ENCODE measurements at places on chromosomes 1 and 21.

DNA sequence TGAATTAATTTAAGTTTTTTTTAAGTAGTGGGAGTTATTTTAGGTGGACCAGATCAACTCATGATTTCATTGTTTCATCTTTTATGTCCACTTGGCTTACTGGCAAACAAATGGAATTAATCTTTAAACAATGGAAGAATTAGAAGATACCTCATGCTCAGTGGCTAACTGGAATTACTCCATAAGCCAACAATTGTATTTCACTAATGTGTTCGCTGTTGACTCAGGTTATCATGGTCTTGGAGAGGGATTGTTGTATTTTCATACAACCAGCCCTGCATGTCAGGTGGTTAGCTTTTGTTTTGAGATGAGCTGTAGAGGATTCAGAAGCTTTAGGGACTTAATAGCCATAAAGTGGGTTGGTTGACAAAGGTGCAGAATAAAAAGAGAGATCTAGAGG, 57.2 kb upstream of the HMCN1 start:
- no peak for DNase-seq

DNA sequence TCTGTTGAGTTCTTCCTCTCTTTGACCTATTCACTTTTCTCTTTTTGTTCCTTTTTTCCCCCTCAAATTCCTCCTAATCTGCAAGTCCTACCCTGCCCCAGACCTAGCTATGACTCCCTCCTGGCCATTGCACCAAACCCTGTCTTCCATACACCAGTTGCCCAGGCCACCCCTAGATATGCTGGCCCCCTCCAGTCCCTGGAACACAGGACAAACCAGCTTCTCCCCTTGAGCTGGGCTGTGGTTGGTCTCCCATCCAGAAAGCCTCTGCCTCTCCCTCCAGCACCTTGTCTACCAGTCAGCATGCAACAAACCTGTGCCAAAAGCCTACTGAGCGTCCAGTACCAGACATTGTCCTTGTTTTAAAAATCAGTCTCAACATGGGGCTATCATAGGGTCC, 59.4 kb downstream of the ELK4 start:
- DNase-seq = no peak

DNA sequence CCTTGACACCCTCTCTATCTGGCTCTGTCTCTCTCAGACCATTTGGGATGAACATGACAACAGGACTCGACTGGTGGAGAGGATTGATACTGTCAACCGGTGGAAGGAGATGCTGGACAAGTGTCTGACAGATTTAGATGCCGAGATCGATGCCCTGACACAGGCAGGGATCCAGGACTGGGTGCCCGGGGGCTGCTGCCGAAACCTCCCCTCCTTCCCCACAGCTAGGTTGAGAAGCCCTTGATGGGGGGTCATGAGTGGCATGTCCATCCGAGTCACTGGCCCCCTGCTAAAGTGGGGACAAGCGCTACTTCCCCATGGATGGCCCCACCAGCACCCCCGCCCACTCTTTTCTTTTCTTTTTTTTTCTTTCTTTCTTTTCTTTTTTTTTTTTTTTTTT, 1.2 kb downstream of the TEKT2 start:
- DNase-seq = no peak

- no peak for DNase-seq
Measured at GRCh38 chr1:48710915-48711314, 65.8 kb downstream of the BEND5 start.

DNA sequence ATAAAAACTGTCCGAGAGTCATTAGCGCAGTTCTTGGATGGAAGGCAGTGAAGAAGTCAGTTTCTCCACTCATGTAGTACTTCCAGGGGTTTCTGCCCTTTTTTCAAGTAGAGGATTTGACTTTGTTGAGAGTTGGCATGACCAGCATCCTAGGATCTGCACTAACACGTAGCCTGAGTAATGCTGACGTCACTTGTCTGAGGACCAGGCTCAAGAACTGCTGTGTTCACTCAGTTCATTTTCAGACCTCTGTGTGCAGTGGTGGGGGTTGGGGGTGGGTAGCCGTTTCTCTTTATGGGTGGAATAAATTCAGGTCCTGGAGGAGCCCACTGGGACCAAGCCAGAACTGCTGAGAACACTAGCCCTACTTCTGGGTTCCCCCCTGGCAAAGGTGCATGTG, 53.3 kb downstream of the MRPS6 start:
- DNase-seq = no peak

DNA sequence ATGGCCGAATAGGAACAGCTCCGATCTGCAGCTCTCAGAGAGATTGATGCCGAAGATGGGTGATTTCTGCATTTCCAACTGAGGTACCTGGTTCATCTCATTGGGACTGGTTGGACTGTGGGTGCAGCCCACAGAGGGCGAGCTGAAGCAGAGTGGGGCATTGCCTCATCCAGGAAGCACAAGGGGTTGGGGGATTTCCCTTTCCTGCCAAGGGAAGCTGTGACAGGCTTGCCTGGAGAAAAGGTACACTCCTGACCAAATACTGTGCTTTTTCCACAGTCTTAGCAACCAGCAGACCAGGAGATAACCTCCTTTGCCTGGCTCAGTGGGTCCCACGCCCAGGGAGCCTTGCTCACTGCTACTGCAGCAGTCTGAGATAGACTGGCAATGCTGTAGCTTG, 66.9 kb downstream of the HSD3B1 start:
- DNase-seq = no peak

- DNase-seq = no peak
Measured at GRCh38 chr1:21663951-21664805, 5.0 kb downstream of the RAP1GAP start.

DNA sequence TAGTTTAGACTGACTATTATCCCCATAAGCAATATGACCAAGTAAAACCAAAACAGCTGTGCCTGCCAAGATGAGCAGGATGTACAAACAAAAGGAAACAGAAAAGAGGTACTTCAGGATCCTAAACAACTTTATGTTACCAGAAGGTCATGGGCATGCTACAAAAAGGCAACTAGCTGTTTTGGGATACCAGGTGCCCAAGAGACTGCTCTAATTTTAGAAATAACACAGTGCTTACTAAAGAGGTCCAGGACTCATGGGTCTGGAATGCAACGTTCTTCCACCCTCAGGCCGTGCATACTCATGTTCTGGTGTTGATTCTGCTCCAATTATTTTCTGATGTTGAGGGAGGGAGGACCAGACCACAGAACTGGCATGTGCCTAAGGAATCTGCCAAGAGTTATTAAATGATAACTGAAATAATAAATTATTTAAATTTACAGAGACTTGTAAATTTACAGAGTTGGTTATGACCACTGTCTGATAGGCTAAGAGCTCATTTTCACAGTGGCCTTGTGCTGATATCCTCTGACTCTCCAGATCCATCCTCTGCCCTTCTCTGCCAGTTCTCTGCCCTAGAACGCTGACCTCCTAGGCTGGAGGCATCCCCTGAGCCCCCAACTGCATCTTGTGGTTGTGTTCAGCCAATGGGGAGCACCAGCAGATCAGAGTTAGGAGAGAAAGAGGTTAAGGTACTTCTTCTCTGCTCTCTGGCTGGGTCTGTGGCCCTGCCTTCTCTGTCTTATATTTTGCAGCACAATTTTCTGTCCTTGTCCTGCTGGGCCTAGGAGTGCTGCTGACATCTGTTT, 37.7 kb upstream of the BCL10 start:
- no peak for DNase-seq

DNA sequence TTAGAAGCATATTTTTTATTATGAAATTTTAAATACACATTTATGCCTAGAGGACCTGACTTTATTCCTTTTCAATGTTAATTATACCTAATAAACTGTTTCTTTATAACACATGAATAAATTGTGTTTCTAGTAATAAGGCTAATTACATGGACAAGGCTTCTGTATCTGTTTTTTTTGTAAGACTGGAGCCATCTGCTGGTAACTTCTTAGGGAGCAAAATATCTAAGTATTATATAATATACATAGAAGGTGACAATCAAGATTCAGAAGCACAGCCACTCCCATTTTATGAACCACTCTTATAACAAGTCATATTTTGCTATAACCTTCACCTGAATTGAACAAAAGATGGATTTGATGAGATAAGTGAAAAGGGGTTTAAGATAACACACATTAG, 84.2 kb downstream of the LBR start:
- DNase-seq = peak; percentile 22

DNA sequence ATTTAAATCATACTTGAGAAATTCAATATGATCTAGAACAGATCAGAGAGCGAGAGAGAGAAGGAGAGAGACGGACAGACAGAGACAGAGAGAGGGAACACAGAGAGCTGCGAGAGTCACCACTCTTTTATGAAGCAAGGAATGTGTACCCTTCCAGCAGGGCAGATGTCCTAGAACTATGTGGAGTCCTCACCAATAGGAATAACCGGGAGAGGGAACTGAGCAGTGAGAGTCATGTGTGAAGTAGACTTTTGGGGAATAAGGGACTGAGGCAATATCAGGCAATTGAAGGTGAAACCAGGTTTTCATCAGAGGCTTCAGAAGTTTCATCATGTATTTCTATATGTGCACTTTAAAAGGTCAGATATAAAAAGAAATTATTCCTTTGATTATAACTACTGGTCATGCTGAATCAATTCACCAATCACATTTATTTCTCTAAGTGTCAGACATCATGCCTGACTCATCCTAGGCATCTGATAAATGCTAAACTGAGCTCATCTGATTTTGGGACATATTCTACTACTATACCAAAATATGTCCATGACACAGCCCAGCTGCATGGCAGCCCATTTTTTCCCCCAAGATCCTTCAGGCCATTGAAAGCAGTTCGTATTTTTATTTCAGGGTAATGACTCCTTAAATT, 22.4 kb downstream of the VTCN1 start:
- no peak for DNase-seq

DNA sequence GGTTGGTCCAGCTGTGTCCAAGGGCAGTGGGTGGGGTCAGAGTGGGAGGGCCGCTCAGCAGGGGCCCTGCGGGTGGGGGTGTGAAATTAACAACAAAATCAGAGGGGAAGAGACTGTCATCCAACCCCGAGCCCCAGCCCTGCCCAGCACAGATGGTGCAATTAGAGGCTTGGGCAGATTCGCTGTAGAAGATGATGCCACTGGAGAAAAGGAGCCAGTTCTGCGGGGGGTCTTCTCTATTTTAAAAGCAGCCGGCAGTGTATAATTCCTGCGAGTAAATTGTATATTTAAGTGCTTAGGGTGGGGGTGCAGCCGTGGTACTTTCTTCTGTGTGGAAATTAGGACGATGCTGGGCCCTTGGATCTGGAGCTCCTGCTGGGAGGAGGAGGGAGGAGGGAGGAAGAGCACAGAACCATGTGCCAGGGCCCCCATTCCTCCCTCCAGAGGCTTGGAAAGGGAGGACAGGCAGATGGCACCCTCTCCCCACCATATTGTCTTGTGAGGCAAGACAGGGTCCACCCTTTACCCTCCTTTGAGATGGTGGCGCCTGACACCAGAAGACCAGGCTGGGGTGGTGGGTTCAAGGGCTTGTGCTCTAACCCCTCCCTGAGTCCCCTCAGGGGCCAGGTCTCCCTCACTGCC, 89.2 kb downstream of the ACTL8 start:
- DNase-seq = no peak

DNA sequence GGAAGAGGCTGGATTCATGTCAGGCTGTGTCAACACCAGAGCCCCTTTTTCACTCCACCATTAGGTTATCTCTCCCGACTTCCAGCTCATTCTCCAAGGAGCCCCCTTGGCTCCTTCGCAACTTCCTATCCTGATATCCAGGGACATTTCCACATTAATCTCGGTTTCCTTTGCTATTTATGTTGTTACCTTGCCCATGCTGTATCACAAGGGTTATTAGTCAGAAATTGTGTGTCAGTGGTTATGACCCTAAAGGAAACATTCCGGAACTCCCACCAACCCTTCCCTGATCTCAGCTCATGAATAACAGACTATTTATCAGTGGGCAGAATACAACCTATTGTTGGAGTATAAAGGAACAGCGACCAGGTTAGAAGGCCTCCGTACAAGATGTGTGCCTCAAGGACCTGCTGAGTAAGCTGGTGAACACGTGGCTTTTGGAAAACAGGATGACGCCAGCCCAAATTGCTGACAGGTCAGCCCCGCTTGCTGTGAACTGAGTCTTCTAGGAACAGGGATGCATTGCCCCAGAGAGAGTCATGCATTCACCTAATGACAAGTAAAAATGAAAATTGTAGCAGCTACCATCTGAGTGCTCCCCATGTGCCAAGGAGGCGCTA, 121.5 kb downstream of the PLPP3 start:
- DNase-seq = no peak

DNA sequence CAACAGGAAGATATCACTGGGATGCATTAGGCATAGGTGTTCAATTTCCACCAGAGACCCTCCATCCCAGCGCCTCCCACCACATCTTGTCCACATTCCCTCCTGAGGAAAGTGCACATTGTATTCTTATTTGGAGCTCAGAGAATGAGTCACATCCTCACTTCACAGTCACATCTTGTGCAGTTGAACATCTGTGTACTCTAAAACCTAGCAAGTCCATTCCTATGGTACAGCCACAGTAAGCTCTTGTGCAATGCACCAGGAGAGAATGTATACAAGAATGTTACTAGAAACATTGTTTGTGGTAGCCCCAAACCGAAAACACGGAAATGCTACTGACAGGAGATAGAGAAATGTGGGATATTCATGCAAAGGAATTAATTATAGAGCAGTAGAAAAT, 1.6 kb upstream of the KDF1 start:
- DNase-seq = no peak

DNA sequence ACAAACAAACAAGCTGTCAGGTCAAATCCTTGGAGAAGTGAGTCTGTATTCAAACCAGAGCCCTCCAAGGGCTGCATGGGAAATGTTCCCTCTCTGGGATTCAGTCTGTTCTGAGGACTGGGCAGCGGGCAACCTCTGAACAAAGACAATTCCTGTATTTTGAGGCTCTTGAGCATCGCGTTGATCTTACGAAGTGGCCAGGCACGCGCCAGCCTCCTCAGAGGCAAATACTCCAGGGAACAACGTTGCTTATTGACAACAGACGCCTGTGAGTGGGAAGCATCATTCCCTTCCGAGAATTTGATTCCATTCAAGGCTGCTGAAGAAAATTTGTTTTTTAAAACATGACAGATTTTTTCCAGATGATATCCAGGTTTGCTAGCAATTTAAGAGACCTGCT, 20.0 kb upstream of the TACSTD2 start:
- no peak for DNase-seq

Data from LoVo (cell line).